ENCODE measurements at places on chromosomes 1 and 21. TPM values are rescaled to one million over a fixed set of nuclear protein-coding genes. Genes with fewer than 3 reads are reported as not detected.

DNA sequence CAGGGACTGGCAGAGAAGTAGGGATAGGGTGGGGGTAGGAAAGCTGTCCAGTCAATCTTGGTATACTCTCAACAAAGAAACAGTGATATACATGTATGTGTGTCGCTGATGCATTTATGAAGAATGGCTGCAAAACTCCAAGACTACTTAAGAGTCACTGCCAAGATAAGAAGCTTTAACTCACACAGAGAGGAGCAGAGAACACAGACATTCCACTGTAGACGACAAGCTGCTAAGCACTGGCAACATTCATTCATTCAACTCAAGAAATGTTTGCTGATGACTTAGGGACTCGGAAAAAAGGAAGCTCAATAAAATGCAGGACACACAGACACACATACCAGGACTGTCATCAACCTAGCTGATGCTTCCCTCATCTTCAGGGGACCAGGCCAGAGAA lies 5.5 kb downstream of the CTNNBIP1 start:
- DNase-seq: no peak

- no peak for DNase-seq
Observed at GRCh38 chr1:40308036-40308727, 8.9 kb downstream of the COL9A2 start.

DNA sequence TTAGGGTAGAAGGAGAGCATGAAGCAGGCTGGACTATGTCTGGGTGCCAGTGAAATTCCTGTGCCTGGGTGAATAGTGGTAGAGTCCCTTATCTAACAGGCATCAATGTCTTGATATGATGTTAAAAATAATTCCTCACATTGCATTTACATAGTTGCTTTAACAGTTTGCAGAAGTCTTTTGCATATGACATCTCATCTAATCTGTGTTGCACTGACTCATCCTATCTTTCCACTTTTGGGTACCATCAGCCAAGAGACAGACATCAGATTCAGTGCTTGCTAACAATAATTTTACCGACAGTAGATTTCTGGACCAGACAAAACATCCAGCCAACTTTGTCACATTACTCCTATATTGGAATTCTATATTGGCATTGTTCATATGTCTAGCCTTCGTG lies 92.5 kb downstream of the WDR64 start:
- DNase-seq: no peak

DNA sequence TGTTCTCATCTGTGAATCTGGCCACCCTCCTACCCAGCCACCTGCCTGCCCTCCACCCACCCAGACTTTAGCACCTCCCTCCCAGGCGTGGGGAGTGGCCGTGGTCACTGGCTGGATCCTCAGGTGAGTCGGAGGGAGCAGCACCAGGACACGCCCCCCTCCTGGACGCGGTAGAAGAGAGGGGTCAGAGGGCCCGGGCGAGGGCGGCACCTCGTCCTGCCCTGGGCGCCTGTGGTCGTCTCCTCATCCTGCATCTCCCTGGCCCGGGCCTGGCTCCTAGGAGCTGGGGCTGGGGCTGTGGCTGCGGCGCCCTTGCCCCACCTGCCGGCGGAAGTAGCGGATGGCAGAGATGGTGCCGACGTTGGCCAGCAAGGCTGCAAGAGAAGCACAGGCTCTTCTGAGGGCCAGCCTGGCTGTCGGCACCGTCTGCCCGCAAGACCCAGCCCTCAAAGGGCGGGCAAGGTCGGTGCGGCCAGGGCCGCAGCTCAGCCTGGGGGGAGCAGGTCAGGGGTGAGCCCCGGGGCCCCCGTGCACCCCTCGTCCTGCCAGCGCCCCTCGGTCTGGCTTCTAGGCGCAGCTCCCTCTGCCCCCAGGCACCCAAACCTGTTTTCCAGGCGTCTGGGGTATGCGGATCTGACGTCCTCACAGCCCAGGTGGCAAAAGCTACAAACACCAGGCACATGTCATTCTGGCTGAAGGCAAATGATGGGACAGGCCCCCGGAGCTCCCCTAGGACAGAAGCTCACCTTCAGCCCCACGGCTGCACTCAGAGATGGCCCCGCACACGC lies 5.8 kb downstream of the PERM1 start:
- DNase-seq: peak; percentile 85

DNA sequence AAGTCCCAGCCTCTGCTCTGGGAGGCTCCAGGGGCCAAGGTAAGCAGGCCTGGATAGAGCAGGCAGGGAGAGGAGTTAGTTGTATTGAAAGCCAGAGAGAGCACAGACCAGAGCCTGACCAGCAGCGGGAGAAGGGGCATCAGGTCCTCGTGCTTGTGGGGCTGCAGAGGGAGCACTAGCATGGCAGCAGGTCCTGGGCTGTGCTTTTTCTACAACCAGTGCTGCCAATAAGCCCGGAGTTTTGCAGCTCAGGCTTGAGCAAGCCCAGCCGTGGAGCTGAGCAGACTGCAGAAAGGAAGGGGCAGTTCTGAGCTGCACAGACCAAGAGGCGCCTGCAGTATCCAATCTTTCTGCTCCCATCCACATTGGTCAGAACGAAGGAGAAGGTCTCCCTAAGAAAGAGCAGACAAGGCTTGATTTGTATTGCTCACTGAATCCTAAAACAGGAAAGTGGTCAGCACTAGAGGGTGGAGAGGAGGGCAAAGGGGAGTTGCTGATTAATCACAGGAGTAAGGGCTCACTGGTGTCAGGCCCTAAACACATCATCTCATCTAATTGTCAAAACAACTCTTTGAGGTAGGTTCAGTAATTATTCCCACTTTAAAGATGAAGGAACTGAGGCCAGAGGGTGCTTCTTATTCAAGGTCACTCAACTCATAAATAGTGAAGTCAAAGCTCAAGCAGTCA lies 2.7 kb downstream of the DENND2D start:
- DNase-seq: peak; percentile 25

- DNase-seq: no peak
Observed at GRCh38 chr1:27138368-27138767, 16.6 kb downstream of the SLC9A1 start.

DNA sequence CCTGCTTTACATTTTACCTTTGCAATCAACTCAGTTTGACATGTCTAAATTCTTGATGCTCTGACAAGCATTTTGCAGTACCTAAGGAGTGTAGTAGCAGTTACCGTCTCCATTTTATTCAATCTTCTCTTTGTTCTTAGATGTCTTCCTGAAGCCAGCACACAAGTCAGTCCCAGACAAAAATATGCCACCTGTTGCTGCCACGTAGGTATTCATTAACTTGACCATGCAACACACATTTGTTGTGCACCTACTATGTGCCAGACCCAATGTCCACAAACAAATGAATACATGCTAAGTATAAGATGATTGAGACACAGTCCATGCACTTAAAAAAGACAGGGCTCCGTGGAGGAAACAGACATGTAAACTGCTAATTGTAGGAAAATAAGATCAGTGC lies 81.5 kb upstream of the NGF start:
- DNase-seq: no peak

- DNase-seq: peak; percentile 85
Observed at GRCh38 chr1:218412171-218412570, 67.0 kb downstream of the TGFB2 start.

The CELA2A gene
- not detected for total RNA-seq
